CD4-positive, alpha-beta T cell treated with Interleukin-4 for 4 hours (primary cell): ENCODE measurements at places on chromosomes 5 and 9.

- DNase-seq = no peak
These were observed 4.9 kb downstream of the SLC34A3 start for GRCh38 chr9:137235424-137236237.

- DNase-seq = no peak
These were observed 12.5 kb downstream of the RAB24 start for GRCh38 chr5:177290816-177291596.

DNA sequence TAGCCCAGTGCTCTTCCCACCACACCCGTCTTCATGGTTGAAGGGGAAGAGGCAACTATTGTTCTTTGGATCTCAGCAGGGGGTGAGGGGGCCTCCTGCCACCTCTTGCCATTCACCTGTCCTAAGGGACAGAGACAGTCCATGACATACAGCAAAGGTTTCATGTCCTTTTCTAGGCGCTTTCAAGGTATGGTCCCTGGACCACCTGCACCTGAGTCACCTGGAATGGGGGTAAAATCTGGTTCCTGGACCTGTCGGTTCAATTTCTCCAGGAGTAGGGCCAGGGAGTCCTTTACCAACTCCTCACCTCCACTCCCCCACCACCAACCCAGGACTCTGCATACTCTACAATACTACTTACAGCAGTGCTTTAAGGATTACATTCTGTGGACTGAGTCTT, 33.5 kb upstream of the SAP30L start:
- no peak for DNase-seq

- DNase-seq = no peak
These were observed 5.1 kb downstream of the ENDOG start for GRCh38 chr9:128823362-128823902.

GRCh38 chr9:5492965-5493678, 17.2 kb upstream of the PDCD1LG2 start:
- DNase-seq = no peak

- no peak for DNase-seq
These were observed 42.8 kb downstream of the CERT1 start for GRCh38 chr5:75468593-75468992.

DNA sequence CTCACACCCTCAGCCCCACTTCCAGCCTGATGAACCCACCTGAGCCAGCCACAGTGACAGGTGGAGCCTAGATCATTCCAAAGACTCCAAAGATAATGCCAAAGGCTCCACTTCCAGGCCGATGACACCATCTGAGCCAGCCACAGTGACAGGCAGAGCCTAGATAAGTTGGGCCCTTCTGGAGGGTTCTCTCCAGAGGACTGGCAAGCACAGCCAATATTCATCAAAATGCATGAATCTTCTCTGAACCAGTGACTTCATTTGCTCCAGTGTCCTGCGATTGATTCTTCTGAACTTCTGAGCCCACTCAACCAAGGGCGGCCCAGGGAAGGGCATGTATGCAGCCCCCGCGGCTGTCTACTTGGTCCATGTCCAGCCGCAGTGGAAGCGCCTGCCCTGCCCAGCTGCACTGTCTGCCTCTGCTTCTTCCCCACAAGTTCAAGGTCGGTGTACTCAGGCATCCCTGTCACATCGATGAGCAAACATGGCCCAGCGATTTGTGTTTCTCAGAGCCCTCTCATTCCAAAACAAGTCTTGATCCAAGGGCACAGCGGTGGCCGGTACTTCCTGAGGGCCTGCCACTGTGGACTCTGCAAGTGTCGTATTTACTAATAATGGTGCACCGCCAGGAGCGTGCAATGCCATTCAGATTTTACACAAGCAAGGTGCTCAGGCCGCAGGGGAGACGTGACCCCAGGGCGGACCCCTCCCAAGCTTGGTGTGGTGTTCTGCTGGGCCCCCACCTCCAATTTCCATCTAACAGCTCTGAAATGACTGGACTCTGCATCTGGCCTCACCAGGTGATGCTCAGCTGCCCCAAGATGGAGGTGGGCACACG, 107.0 kb downstream of the VAV2 start:
- DNase-seq = no peak

- no peak for DNase-seq
These were observed 22.7 kb upstream of the SSBP2 start for GRCh38 chr5:81773574-81773973.

- no peak for DNase-seq
These were observed 34.4 kb downstream of the FEM1C start for GRCh38 chr5:115510145-115510645.

- no peak for DNase-seq
These were observed 228.0 kb downstream of the DCP2 start for GRCh38 chr5:113204525-113205161.

- no peak for DNase-seq
These were observed 1.9 kb downstream of the RAI14 start for GRCh38 chr5:34657988-34658387.

DNA sequence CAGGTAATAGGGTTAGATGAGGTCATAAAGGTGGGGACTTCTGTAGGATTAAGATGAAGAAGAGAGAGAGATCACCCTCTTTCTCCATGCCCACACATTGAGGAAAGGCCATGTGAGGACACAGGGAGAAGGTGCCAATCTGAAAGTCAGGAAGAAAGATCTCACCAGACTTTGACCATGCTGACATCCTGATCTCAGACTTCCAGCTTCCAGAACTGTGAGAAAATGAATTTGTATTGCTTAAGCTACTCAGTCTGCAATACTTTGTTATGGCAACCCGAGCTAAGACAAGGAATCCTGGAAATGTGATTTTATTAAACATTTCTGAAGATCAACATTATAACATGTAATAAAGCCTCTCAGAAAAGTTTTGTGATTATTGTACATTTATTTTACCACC, 3.5 kb upstream of the CSNK1G3 start:
- DNase-seq = no peak

DNA sequence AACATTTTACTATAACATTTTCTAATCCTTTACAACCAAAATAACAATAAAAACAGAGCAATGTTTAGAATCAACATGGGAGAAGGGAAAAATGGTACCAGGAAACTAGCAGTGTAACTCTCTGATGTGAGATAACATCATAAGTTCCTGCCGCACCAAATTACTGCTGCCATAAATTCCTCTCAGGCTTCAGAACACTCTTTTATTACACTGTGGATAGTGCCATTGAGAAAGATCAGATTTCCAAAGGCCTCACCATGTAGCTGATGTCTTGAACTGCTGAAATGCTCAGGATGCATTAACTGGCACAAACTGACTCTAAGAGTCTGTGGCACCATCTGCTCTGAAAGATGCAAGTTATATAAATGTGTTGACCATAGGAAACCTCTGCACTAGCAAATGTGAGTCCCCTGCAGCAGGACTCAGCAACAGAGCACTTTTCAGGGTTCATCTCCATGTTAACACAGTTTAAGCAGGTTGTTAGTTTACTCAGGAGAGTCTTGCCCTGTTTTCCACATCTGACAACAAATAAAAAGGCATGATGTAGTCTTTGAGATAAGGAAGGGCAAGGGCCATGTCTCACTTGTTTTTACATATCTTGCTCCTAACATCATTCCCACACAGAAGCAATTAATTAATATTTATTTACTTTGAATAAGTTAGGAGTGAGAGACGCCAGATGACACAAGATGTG, 218.1 kb downstream of the CETN3 start:
- no peak for DNase-seq

DNA sequence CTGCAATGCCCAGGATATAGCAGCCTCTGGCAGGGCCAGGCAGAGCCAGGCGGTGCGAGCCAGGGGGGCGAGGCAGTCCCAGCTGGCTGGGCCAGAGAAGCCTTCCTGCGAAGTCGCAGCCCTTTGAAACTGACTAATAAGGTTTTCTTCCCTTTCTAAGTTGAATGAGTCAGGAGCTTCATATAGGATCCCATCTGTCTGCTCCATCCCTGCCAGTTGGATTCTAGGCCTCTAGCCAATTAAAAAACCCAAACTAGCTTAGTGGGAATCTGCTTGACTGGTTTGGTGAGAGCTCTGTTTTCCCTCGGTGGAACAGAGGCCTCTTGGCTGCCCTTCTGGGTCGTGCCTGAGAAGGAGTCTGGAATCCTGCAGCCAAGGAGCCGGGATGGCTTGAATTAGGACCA, 70.1 kb upstream of the RAPGEF1 start:
- no peak for DNase-seq

GRCh38 chr5:163350083-163350482, 87.3 kb upstream of the CCNG1 start:
- no peak for DNase-seq

GRCh38 chr5:102760815-102761214, 5.7 kb downstream of the PAM start:
- no peak for DNase-seq

- DNase-seq = no peak
These were observed 163.7 kb upstream of the KIF2A start for GRCh38 chr5:62142351-62142750.

- no peak for DNase-seq
These were observed 82.7 kb upstream of the NAA35 start for GRCh38 chr9:85858056-85858750.

DNA sequence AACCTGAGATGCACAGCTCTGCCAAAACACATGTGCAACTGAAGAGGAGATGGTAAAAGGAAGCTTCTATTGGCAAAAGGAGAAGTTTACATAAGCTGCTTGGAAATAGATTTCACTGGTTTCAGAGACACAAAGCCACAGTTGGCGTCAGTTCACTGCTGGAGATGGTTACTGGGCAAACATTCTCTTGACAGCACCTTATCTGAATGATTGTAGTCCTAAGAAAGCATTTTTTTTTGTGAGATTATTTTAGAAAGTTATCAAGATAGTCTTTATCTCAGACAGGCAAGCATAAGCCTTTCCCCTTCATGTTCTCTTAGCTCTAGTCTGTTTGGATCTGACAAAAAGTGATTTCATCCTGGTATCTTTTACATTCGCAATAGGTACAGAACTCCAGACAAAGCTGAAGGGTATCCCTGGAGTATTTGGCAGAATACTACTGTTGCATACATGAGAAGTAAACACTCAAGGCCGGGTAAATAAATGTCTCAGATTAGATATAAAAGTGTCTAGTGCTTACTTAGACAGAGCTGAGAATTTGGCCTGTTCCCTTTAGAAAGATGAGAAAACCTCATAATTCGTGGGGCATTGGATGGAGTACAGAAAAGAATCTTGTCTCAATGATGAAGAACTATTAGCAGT, 1668.0 kb upstream of the NUDT12 start:
- no peak for DNase-seq

GRCh38 chr9:137366445-137366810, 56.5 kb downstream of the EXD3 start:
- no peak for DNase-seq

DNA sequence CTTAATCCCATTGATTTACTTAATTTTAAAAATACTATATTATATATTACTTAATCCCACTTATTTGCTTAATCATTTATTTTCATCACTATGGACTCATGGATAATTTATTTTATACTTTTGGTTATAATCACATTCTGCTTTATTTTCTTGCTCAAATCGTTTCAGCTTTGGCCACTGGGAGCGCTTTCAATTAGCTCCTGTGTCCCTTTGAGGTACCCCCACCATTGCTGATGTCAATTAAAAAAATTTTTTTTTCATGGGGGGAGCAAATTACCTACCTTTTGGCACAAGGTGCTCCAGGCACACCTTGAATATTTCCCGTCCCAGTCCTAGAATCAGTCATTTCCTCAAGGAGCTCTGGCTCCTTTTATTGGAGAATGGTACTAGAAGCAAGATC, 1.4 kb upstream of the TRIO start:
- DNase-seq = no peak

DNA sequence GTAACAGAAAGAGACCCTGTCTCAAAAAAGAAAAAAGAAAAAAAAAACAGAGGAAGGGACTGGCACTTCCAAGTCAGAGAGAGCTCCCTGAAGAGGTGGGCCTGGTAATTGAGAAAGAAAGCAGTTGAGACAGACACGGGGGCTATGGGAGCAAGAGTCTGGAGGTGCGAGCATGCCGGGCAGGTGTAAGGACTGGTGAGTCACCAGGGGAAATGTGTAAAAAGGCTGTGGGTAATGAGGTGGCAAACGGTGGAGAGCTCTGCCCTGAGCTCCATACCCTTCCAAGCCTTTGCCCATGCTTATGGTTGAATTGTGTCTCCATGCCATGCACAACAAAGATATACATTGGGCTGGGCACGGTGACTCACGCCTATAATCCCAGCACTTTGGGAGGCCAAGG, 18.0 kb upstream of the JADE2 start:
- DNase-seq = peak; percentile 18

- no peak for DNase-seq
These were observed 62.8 kb downstream of the C9orf50 start for GRCh38 chr9:129558063-129558550.

DNA sequence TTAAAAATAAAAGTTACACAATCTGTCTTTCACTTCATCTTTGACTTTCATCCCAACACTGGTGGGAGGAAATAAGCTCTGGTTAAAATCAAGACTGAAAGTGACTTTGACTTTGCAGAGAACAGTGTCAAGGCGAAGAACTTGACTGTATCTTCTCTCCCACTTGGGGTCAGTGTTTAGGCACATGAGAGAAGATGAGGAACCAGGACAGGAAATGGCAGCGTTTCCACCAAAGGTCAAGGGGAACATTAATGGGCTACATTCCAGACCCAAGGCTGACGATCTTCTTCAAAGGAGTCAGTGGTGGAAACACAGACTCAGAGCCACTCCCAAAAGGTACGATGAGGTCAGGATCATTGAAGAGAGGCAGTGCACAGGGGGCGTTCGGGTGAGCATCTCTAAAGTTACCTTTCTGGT, 409.5 kb downstream of the ARHGEF28 start:
- DNase-seq = peak; percentile 3

DNA sequence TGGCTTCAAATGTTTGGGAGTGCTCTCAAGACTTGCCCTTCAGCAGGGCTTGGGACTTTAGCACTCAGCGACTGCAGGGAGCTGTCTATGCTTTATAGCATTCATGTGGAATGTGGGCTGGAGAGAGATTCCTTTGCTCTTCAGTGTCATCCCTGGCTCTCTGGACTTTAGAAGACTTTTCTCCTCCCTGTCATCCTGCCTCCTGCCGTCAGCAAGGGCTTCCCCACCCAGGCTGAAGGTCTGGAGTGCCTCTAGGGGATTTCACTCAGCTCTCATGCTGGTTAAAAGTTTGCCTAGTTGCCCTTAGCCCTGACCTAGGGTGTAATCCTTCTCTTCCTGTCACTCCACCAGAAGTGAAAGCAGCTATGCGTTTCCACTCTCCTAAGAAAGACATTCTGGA, 210.9 kb downstream of the FRMD3 start:
- DNase-seq = no peak

GRCh38 chr9:1087120-1087881, 37.1 kb downstream of the DMRT2 start:
- DNase-seq = no peak

- no peak for DNase-seq
These were observed 73.8 kb upstream of the SLIT3 start for GRCh38 chr5:169374761-169375160.

DNA sequence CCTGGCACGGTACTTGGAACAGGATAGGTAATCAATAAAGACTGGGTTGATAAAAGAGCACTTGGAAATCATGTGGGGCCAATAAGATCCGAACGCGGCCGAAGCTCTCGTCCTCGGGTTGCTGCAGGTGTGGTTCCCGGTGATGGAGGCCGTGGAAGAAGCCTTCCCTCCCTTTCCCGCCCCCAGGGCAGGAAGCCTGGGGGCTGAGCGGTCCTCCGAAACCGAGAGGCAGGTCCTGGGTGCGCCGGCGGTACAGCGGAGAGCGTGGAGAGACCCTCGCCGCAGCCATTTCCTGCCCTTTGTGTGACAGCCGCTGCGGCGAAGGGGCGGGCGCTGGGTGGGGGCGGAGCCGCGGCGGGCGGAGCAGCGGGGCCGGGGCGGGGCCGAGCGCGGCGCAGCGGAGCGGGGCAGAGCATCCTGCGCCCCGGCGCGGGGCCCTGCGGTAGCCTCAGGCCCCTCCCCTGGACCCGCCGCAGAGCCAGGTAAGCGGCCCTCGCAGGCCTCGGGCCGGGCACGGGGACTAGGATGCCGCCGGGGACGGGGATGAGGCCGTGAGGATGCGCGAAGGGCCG, at the start of gene CYFIP2:
Gene CYFIP2 (plus strand): TSS at position 410 of the 572 bp plus-strand sequence. CDS start 19,239 bp downstream, outside the sequence.
- DNase-seq = peak; percentile 80
